Pulmonary artery endothelial cell (primary cell): ENCODE measurements at places on chromosomes 11 and 22. TPM values are rescaled to one million over a fixed set of nuclear protein-coding genes. Genes with fewer than 3 reads are reported as not detected.

DNA sequence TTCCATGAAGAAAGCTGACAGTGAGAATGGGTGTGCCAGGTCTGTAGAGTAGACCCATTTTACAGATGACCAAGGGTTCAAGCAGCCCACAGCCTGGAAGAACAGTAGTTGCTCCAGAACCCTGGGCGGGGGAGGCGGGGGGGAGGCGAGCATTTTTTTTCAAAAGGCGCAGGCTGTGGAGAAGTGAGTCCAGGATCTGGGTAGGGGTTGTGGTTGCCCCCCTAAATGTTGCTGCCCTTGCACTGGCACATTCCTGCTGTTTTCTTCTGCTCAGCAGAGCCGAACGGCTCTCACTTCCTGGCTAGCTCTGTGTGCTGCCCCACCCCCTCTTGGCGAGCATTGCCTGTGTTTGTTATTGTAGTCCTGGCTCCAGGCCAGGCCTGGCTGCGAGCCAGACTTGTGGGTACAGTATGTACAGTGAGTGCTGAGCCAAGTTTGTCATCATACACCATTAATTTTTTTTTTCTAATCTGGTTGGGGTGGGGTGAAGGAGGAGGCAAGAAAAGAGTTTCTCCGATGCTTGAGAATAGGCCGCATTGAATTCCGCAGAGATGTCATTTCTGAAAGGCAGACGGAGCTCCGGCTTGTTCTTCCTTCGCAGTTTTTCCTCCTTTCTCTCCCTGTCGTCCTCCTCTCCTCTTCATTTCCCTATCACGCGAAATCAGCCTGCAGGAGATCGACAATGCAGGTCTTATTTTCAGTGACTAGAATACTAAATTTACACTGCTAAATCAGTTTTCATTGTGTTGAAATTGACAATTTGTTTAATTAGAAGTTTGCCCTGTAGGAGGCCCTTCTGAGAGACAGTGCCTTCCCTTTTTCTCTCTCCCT lies 100.5 kb downstream of the ZBTB16 start:
- peak; percentile 96 for DNase-seq

The UBQLNL gene
- total RNA-seq: 0.04 TPM in 1 of 2 replicates, not detected in the other

DNA sequence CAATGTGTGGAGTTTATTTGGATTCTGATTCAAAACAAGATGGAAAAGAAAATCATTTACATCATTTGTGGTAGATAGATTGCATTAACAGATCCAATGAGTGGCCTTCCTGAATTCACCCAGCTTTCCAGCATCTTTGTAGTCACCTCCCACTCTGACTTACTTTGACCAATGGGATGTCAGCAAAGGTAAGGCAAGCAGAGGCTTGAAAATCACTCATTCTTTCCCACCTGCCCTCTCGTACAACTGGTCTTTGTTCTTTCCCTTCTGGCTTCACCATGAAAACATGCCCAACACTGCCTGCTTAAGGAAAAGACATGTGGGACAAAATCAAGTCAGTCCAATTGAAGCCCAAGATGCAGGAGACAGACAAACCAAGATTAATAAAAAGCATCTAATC lies 202.1 kb downstream of the TTC28 start:
- DNase-seq: no peak

The C11orf86 gene
- total RNA-seq: not detected in 2 replicates

The ZDHHC24 gene
- total RNA-seq: 17.4 and 20.2 TPM in 2 replicates
